ENCODE measurements at places on chromosomes 5 and 9.

GRCh38 chr5:120306303-120306702 lies 157.8 kb upstream of the PRR16 start:
- DNase-seq = no peak

DNA sequence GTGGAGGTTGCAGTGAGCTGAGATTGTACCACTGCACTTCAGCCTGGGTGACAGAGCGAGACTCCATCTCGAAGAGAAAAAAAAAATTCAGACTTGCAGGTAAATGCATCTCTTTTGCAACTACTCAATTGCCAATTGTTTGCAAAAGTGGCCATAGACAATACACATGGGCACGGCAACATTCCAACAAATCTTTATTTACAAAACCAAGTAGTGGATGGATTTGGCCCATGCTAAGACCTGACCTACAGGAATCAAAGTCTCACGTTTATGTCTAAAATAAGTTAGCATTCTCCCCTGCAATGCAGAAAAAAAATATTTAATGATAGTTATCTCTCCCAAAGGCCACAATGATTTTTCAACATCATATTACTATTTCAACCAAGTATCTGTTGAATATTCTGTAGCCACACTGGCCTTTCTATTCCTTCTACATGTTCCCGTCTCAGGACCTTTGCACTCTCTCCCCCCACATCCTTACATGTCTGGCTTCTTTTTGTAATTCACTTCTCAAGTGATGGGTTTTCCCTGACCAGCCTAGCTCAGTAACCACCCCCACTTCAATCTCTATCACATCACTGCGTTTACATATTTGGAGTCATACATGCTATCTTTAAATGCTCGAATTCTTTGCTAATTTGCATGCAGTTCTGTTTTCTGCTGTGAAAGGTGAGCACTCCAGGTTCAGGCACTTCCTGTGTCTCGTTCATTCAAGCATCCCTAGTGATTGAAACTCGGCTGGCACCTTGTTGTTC lies 54.2 kb downstream of the FNBP1 start:
- no peak for DNase-seq

DNA sequence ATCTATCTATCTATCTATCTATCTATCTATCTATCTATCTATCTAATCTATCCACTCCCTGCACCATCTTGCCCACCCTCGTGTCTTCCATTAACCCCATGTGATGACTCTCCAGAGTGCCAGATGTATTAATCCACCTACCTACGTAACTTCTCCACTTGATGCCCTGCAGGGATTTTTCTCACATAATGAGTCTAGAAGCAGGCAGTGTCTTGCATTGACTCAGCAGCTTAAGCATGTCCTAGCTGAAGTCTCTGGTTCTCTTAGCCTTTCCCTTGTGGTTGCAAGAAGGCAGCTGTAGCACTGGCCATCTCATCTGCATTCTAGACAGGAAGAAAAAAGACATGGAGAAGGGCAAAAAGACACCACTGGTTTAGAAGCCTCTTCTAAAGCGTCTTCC lies 96.7 kb upstream of the ALDH1B1 start:
- no peak for DNase-seq

DNA sequence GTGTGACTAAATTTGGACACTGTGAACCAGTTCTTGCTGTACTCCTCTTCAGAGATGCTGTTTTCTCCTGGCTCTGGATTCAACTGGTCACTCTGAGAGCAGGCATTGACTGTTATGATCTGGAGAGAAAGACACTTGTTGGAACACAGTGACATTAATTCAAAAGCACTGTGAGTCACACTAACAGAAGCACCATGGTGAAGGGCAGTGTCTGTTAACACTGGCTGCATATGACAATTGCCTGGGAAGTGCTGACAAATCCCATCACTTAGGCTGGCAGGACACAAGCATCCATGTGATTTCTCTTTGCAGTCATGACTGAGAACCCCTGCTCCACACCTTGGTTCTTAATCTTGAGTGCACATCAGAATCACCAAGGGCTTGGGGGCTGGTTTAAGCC lies 132.4 kb downstream of the TRPM6 start:
- no peak for DNase-seq

DNA sequence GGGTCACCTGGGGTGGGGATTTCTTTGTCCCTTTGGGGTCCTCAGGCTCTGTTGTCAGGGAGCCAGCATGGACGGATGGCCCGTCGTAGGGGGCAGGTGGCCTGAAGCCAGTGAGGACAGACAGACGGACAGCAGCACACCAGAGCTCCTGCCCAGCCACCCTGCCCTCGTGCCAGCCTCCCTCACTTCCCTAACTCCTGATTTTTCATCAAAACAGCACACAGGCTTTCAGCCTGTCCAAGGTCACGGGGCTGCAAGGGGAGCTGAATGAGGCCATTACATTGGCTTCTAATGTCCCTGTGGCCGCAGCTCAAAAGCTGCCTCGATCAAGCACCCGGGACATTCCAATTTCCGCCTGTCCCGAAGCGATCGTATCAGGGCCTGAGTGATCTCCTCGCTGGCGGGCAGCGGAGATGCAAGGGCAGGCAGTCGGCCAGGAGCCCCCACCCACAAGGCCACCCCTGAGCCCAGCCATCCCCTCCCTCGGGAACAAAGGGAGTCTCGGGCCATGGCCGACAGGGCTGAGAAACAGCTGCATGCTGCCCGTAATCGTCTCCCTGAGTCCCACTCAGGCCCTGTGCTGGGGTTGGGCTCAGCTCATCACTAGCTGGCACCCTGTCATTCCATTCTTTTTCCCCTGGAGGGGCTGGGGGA lies 50.5 kb upstream of the RNU6ATAC start:
- DNase-seq = no peak

DNA sequence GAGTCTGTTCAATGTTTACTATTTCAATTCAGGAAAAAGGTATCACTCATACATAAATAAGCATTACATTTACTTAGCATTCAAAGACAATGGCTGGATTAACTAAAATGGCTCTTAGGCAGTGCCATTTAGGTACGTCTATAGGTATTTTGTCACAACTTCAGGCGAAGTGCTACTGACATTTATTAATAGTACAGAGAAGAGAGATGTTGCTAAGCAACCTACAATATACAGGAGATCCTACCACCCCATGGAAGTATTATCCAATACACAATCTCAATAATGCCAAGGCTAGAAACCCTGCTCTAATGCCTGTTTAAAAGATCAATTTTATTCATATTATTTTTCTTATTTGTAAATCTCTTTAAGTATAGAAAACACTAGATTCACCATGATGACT lies 76.0 kb downstream of the UBAP2 start:
- DNase-seq = no peak

DNA sequence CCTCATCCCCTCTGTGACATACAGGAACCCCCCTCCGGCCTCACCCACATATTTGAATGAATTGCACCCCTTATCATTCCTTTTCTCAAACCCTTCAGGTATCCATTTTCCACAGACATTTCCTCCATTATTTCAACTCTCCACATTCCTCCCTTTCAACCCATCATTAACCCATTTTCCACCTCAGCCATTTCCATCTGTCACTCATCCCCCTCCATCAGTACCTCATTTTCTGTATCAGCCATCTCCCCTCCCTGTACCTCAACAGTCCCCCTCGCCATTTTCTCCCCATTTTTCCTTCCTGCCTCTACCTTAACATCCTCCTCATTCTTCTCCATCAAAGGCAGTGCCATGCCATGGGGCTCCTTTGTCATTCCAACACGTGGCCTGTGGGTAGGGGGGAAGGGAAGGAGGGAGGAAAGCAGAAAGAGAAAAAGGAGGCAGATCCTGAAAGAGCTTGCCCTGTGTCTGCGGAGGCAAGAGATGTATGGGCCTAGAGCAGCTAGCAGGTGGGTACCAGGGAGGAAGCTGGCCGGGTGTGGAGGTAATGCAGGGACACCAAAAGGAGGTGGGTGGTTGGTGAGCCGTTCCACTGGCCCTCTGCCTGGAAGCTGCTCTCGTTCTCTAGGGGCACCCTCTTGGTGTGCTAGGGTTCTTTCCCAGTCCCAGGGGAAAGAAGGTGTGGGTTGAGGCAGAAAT lies 1.5 kb downstream of the DNAJB5 start:
- DNase-seq = no peak

DNA sequence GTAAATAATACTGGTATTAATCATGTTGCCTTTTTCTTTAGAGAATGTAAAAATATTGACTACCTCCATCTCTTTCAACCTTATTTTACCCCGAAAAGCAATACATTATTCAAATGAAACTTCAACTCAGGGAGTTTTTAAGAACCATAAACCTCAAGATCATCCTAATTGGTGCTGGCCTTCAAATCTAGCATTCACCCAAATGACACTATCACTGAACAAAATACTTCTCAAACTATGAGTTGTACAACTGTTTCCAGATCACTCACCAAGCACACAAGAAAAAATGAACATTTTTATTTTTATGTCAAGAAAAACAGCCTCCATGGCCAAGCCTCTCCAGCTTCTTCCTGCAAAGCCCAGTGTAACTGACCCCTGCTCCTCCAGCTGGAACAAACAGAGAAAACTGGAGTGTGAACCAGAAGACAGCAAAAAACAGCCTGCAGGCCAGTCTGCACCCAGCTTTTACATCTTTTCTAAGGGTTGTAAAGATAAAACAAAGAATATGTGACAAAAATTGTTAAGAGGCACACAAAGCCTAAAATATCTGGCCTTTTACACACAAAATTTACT lies 21.2 kb downstream of the AUH start:
- no peak for DNase-seq

GRCh38 chr9:83066771-83067170 lies 3.8 kb upstream of the RASEF start:
- DNase-seq = no peak

- no peak for DNase-seq
These were observed 65.3 kb downstream of the CDH12 start for GRCh38 chr5:22787807-22788206.

DNA sequence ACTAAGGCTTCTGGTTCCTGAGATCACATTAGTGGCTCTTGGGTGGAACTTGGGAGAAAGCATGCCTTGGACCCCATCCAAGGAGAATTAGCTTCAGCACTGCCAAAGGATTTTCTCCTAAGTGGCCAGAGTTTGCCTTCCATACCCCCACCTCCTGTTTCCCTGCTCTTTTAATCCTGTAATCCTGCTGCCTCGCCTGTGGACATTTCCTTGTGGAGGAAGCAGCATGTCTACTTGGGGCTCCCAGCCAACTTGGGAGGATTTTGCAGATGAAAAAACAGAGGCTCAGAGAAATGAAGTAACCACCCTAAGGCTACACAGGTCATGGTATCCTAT lies 1.6 kb downstream of the ARSI start:
- no peak for DNase-seq

DNA sequence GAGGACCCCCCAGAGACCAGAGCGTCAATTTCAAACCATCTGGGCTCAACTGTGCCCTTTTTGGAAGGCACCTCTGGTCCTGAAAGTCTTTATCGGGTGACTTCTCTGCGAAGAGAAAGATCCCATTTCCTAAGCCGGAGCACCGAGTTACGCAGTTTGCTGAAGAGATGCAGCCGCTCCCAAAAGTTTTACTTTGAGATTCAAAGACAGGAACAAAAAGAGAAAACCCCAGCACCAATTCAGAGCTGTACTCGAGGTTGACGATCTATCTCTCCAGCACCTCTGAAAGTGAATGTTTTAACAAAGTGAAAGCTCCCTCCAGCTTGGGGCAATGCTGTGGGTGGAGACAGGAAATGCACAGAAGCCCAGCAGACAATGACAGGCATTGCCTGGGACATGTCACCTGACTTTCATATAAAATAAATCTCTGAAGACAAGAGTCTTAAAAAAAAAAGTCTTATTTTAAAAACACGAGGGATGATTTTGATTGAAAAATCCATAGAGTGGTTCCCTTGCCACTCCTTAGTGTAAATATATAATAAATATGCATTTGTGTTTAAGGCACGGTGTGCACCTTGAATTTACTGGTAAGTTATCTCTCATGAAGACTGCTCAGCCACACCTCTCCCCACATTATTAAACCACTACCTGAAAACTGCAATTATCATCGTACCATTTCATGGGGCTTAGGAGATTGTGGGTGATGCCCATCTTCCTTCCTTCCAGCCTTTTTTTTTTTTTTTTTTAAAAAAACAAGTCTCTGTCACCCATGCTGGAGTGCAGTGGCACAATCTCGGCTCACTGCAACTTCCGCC lies 79.9 kb downstream of the FNBP1 start:
- DNase-seq = no peak

GRCh38 chr9:34446951-34447350 lies 11.4 kb downstream of the FAM219A start:
- no peak for DNase-seq

- DNase-seq = peak; percentile 92
These were observed 2.7 kb upstream of the ANXA2R start for GRCh38 chr5:43042626-43043399.

DNA sequence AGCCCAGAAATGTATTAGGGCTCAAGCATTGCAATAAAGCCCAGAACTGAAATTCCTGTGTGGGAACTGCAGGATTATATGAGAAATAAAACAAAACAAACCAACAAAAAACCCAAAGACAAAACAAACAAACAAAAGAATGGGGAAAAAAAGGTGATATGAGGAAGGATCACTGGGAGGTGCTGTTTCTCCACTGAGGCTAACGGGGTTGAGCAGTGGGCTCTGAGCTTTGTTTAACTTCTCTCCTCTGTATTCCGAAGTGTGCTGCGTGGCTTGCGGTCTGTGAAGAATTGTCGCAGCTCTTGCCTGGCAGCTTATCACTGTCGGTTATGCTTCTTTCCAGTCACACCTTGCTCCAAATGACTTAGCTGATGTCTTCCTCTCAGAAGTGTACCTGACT lies 106.3 kb downstream of the TENT4A start:
- no peak for DNase-seq
